Lung (tissue), 17 donors: ENCODE measurements at places on chromosomes 2 and 18. TPM values are rescaled to one million over a fixed set of nuclear protein-coding genes. Genes with fewer than 3 reads are reported as not detected.

DNA sequence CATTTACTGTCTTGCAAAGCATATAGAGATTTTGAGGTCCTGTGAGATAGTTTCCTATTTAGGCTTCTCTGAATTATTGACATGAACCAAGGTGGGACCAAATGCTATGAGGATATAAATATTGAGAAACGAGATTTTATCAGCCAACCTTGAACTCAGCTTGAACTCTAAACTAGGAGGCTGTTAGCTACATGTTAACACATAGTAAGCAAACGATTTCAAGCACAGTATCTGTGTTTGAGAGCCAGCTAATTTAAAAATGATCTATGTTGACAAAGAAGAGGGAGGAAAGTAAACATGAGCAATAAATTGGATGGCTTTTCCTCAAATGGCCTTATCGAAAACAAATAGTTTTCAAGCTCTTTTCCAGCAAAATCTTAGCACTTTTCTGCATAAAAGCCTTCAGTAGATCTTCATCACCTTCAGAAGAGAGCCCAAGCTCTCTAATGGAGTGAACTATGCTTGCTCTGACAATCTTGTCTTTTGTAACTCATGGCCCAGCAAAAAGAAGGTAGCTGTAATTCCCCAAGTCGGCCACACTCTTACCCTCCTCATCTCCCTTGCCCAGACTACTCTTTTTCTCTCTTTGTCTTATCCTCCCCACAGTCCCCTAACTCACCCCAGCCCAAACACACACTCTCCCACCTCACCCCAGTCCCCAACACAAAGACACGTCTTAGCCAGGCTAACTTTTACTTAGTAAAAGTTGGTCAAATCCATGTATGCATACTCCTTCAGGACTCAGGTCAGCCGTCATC lies 14.7 kb downstream of the CD28 start:
- no peak for DNase-seq

GRCh38 chr2:1864301-1864980 lies 120.1 kb upstream of the PXDN start:
- DNase-seq, result peak; percentile 44

DNA sequence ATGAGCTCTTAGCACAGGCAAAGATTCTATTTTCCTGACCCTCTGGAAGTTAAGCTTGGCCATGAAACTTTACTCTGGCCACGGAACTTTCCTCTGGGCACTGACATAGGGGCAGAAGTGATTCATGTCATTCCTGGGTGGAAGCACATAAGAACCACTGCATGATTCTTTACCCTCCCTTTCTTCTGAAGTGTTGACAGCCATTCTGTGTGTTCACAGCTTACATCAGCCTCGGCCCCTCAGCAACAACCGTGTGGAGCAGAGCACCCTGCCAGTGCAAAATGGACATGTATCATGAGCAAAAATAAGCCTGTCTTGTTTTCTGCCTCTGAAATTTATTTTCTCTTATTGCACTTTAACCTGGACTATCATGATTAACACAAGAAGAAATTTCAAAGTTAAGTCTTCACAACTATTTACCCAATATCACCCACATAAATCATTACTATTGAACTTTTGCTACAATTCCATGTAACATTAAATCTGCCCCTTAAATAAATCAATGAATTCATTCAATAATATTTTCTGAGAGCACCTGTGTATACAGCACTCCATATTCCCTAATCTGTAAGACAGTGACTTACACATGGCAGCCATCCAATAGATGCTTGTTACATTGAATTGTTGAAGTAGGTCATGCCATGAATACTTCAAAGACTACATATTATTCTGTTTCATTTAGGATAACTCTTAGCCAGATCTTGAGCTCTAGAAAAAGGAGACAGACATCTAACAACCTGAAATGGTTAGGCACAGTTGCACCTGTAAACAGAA lies 531.9 kb downstream of the IRS1 start:
- no peak for DNase-seq

DNA sequence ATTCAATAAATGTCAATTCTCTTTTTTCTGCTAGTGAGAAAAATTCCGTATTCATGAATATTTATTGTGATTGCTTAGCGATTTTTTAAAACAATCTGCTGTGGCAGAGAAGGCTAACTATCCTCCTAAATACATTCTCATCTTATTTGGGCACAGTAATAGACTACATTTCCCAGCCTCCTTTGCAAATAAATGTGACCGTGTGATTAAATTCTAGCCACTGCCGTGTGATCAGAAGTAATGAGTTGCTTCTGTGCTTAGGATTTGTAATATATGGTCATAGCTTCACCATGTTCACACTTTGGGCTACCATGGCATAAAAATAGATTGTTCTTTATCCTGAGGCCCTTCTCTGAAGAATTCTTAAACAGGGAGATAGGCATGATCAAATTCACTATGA lies 179.6 kb downstream of the FAM124B start:
- DNase-seq, result peak; percentile 23

- no peak for DNase-seq
Observed at GRCh38 chr2:215272918-215273317, 38.9 kb upstream of the ATIC start.

DNA sequence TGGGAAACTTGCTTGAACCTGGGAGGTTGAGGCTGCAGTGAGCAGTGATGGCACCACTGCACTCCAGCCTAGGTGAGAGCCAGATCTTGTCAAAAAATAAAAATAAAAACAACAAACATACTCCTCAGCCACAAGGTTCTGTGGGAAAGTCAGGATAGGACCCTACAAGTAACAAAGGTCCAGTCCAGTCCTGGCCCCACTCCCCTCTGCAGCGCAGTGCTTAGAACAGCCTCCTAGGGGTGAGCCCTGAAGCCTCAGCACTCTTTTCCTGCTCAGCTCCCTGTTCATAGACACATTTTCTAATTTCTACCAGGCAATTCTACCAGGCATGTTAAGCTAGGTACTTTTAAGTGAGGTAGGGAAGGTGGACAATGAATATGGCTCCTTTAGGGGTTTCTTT lies 22.2 kb upstream of the SDC1 start:
- DNase-seq, result no peak

DNA sequence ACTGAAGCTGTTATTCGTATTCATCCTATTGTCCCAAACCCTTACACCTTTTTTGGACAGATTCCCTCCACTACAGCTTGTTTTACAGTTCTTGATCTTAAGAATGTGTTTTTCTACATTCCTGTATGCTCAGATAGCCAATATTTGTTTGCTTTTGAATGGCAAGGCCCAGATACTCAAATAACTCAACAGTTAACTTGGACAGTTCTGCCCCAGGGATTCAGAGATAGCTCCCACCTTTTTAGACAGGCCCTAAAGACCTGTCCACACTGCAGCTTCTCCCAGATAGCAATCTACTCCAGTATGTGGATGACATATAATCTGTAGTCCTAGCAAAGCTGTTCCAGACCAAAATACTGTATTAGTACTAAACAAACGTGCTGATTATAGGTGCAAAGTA lies 7.1 kb upstream of the AGXT start:
- DNase-seq, result no peak

DNA sequence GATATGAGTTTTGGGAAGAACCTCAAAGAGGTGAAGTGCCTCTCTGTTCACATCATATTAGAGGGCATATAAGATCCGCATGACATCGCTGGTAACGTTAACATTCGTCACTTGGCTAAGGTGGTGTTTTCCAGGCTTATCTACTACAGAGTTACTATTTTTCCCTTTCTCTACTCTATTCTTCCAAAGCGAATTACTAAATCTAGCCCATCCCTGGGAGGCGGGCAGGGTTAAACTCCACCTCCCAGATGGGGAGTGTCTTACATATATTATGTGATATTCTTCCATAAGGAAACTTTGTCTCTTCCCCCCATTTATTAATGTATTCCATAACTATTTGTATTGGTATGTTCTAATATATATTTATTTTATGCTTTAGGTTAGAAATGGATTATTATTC lies 293.9 kb downstream of the CYRIA start:
- DNase-seq, result no peak

GRCh38 chr2:67729474-67729873 lies 332.3 kb downstream of the ETAA1 start:
- DNase-seq, result no peak

DNA sequence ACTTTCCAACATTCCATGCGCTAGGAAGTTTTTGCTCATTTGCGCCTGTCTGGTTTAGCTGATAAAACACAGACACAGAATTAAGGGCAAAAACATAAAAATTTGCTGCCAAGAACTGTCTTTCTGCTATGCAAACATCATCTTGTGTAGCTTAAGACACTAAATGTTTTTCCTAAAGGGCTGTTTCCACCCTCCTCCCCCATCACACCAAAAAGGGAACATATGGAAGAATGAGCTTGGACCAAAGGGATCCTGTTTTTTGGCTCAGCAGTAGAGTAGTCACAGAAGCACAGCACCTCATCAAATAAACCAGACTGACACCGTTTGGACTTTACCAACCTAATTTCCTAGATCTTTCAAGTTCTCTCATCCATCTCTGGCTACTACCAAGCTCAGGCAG lies 210.1 kb downstream of the ZNF521 start:
- DNase-seq, result peak; percentile 75

GRCh38 chr2:234912437-234912836 lies 39.4 kb upstream of the SH3BP4 start:
- no peak for DNase-seq

GRCh38 chr18:46675112-46675511 lies 18.1 kb upstream of the LOXHD1 start:
- DNase-seq, result no peak

- DNase-seq, result no peak
Observed at GRCh38 chr2:196239622-196240587, 68.5 kb upstream of the STK17B start.

- no peak for DNase-seq
Observed at GRCh38 chr2:200199576-200200263, 106.8 kb upstream of the SPATS2L start.

- DNase-seq, result no peak
Observed at GRCh38 chr2:11004199-11004598, 92.5 kb downstream of the KCNF1 start.

AGAP1 gene
- polyA plus RNA-seq, result 6.6 TPM

SERPINB10 gene
- polyA plus RNA-seq, result 0.96 TPM

POTEI gene
- polyA plus RNA-seq, result 0.03 TPM

RNF144A gene
- polyA plus RNA-seq, result 3.2 TPM

CKAP2L gene
- polyA plus RNA-seq, result 0.48 TPM

NDC80 gene
- polyA plus RNA-seq, result 1.1 TPM

GALNT3 gene
- 19.0 TPM for polyA plus RNA-seq
